ENCODE measurements at places on chromosomes 12 and 14.

GRCh38 chr14:88130057-88130432, 125.1 kb downstream of the GPR65 start:
- DNase-seq, result no peak

- DNase-seq, result no peak
These were observed at the start of gene AVPR1A for GRCh38 chr12:63150713-63151622. AVPR1A (minus strand) TSS chr12:63151201; CDS start chr12:63150836, 365 bp downstream.

DNA sequence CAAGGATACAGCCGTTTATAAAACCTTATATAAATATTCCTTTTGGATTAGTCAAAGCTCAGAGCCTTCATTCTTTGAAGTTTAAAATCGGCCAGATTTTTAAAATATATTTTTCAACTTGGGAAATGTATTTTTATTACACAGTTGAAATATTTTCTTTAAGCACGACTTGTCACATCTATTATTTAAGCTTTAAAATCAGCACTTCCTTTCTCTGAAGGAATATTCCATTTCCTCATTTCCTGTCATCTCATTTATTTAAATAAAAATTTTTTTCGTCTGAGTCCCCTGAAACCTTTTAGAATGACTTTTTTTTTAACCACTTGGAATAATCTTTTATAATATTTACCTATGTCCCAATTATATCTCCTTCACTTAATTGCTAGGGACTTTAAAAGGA, 107.5 kb upstream of the PDE3A start:
- no peak for DNase-seq

DNA sequence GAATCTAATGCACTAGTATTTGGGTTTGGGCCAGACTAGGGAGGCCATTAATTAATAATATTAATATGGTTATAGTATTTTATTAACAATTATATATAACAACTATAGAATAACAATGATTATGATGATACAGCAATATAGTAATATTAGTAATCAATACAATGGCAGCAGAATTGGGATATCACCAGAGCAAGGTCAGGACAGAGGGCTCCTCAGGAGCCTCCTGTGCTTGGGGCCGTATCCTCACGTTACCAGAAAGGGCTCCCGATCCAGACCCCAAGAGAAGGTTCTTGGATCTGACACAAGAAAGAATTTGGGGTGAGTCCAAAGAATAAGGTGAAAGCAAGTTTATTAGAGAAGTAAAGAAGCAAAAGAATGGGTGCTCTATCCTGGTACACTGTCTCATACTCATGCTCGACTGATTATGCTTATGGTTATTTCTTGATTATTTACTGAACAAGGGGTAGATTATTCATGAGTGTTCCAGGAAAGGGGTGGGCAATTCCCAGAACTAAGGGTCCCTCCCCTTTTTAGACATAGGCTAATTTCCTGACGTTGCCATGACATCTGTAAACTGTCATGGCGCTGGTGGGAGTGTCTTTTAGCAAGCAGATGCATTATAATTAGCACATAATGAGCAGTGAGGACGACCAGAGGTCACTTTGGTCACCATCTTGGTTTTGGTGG, 61.6 kb downstream of the RIN3 start:
- no peak for DNase-seq

DNA sequence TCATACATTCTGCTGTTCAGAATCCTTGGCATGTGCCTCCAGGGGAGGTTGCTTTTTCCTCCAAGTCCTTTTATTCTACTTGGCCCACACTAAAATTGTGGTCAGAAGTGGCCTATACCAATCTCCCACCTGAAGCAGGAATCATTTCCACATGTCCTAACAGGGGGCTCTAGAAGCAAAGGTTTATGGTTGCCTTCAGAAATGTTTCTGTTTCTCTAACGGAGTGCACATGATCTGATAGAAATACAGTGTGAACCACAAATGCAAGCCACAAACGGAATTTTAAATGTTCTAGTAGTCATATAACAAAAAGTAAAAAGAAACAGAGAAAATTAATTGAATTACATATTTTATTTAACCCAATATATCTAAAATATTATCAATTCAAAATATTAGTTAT, 4.0 kb downstream of the PTGER2 start:
- DNase-seq, result no peak

- DNase-seq, result no peak
These were observed 183.0 kb downstream of the SLC15A5 start for GRCh38 chr12:16094437-16094836.

- DNase-seq, result no peak
These were observed 3.1 kb upstream of the ARHGEF40 start for GRCh38 chr14:21066882-21067502.
